ENCODE measurements at places on chromosomes 16 and 17. TPM values are rescaled to one million over a fixed set of nuclear protein-coding genes. Genes with fewer than 3 reads are reported as not detected.

Gene RFFL
- total RNA-seq: 17.8 TPM

- H3K4me1 ChIP-seq: no peaks in the 10 kb centered on the region
- H3K4me3 ChIP-seq: no peak overlapping the region
- DNase-seq: no peak
- H3K36me3 ChIP-seq: peaks cover 12% of the 10 kb centered on the region
Measured at GRCh38 chr16:27764869-27765675, 215.1 kb downstream of the KATNIP start.

DNA sequence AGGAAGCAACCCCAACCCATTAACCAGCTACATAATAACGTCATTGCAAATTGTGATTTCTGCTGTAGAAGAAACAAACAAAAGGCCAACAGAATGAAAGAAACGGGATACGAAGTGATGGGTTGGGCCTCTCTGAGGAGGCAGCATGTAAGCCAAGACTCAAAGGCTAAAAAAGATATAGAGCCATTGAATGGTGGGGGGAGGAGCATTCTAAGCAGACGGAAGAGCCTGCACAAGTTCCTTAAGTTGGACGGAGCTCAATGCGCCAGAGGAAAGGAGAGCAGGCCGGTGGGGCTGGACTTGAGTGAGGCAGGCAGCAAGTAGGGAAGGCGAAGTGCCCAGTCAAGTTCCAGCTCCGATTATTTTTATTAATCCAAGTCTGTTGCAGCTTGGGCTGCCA, 160.3 kb downstream of the SHISA9 start:
- no peaks in the 10 kb centered on the region for H3K4me1 ChIP-seq
- no peak overlapping the region for H3K27ac ChIP-seq
- no peak overlapping the region for H3K4me3 ChIP-seq
- peaks cover 3% of the 10 kb centered on the region for H3K27me3 ChIP-seq
- DNase-seq: no peak
- H3K36me3 ChIP-seq: no peaks in the 10 kb centered on the region

GRCh38 chr17:2955931-2956582, 107.3 kb downstream of the OR1D5 start:
- H3K27me3 ChIP-seq: no peaks in the 10 kb centered on the region
- H3K27ac ChIP-seq: no peak overlapping the region
- no peak for DNase-seq
- H3K4me1 ChIP-seq: peaks cover 9% of the 10 kb centered on the region

DNA sequence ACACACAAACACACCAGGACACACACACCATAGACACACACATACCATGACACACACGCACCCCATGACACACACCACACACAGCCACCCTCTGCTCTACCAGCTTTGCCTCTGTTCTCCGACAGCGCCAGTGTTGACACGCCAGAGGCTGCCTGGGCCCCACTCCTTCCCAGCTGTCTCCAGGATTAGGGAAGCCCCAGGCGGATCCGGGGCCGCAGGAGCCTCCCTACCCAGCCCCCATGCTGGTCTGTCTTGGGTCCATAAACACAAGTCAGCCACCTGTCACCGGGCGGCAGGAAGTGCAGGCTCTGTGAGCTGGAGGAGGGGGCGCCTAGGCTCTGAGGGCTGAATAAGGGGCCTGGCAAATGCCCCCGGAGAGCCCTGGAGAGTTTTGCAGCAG, 10.5 kb downstream of the TBC1D16 start:
- no peak overlapping the region for H3K27ac ChIP-seq
- DNase-seq: no peak
- H3K4me1 ChIP-seq: no peaks in the 10 kb centered on the region
- H3K4me3 ChIP-seq: no peak overlapping the region

Gene SHBG
- not detected for total RNA-seq

GRCh38 chr17:75652934-75653549, 13.9 kb downstream of the RECQL5 start:
- H3K27me3 ChIP-seq: no peaks in the 10 kb centered on the region
- no peaks in the 10 kb centered on the region for H3K4me1 ChIP-seq
- H3K27ac ChIP-seq: no peak overlapping the region

- H3K4me1 ChIP-seq: peaks cover 13% of the 10 kb centered on the region
- DNase-seq: peak; percentile 53
- peak overlapping the region; percentile 77 for H3K27ac ChIP-seq
Measured at GRCh38 chr17:19024101-19025078, 19.8 kb upstream of the FAM83G start.

Gene MYO18A
- total RNA-seq: 23.8 TPM

Gene KRT28
- not detected for total RNA-seq

GRCh38 chr16:72598696-72599095, 426.7 kb upstream of the PMFBP1 start:
- H3K4me1 ChIP-seq: no peaks in the 10 kb centered on the region
- H3K27ac ChIP-seq: no peak overlapping the region
- H3K27me3 ChIP-seq: no peaks in the 10 kb centered on the region
- DNase-seq: no peak
- H3K36me3 ChIP-seq: peaks cover 1% of the 10 kb centered on the region
- no peak overlapping the region for H3K4me3 ChIP-seq

- no peaks in the 10 kb centered on the region for H3K4me1 ChIP-seq
- H3K27me3 ChIP-seq: no peaks in the 10 kb centered on the region
- DNase-seq: no peak
- H3K36me3 ChIP-seq: peaks cover 2% of the 10 kb centered on the region
- no peak overlapping the region for H3K27ac ChIP-seq
- no peak overlapping the region for H3K4me3 ChIP-seq
Measured at GRCh38 chr16:866252-866896, 65.8 kb upstream of the GNG13 start.

GRCh38 chr16:2458887-2459646, 842 bp upstream of the TEDC2 start:
- H3K27me3 ChIP-seq: no peaks in the 10 kb centered on the region
- H3K27ac ChIP-seq: peak overlapping the region; percentile 64
- H3K36me3 ChIP-seq: peaks cover 16% of the 10 kb centered on the region
- H3K4me1 ChIP-seq: peaks cover 11% of the 10 kb centered on the region
- no peak for DNase-seq
- H3K4me3 ChIP-seq: peak overlapping the region; percentile 74

DNA sequence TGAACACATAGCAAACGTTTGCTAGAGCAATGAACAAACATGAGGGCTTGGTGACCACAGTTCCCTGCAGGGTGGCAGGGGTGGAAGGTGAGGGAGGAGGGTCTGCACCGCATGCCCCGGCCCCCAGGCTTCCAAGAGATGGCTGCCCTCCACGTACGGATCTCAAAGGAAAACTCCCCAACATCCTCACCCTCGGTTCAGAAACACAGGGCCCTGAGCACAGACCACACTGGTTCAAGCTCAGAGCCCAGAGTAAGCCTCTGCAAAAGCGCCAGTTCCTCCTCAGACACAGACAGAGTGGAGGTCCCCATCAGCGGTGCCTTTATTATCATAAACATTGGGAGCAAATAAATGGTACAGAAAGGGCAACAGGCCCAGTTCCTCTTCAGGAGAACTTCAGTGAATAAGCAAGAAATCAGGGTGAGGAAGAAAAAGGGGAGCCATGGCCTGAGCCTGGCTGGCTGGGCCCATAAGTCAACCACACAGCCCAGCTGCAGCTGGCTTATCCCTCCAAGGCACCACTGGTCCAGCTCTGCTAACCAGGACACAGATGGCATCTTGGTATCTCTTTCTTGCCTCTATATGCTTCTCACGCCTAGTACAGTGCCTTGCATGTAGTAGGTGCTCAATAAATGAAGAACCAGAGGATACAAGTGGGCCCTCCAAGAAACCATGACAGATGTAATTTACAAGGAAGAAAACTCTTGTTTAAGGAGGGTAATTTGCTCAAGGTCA, 11.0 kb downstream of the MPO start:
- H3K27ac ChIP-seq: no peak overlapping the region
- no peaks in the 10 kb centered on the region for H3K36me3 ChIP-seq
- no peak for DNase-seq
- peaks cover 6% of the 10 kb centered on the region for H3K27me3 ChIP-seq
- H3K4me3 ChIP-seq: no peak overlapping the region

Gene TIMP2
- 0.35 TPM for total RNA-seq

Gene UMOD
- total RNA-seq: not detected

Gene OR3A3
- not detected for total RNA-seq

- peaks cover 8% of the 10 kb centered on the region for H3K4me1 ChIP-seq
- H3K27ac ChIP-seq: no peak overlapping the region
- no peaks in the 10 kb centered on the region for H3K27me3 ChIP-seq
- H3K4me3 ChIP-seq: no peak overlapping the region
- H3K36me3 ChIP-seq: peaks cover 9% of the 10 kb centered on the region
Measured at GRCh38 chr16:58016840-58017446, 8.6 kb upstream of the MMP15 start.

GRCh38 chr17:67865438-67865837, 40.1 kb downstream of the BPTF start:
- H3K27ac ChIP-seq: no peak overlapping the region
- no peak for DNase-seq
- H3K4me3 ChIP-seq: no peak overlapping the region
- peaks cover 15% of the 10 kb centered on the region for H3K36me3 ChIP-seq
- peaks cover 41% of the 10 kb centered on the region for H3K4me1 ChIP-seq

- peak; percentile 73 for DNase-seq
- no peaks in the 10 kb centered on the region for H3K36me3 ChIP-seq
- no peaks in the 10 kb centered on the region for H3K4me1 ChIP-seq
Measured at GRCh38 chr17:67800495-67800928, 24.8 kb upstream of the BPTF start.

GRCh38 chr16:73152386-73153125, 104.6 kb upstream of the ZFHX3 start:
- no peak overlapping the region for H3K4me3 ChIP-seq
- DNase-seq: no peak
- no peaks in the 10 kb centered on the region for H3K4me1 ChIP-seq
- H3K36me3 ChIP-seq: no peaks in the 10 kb centered on the region
- peaks cover 7% of the 10 kb centered on the region for H3K27me3 ChIP-seq

- no peak for DNase-seq
- no peaks in the 10 kb centered on the region for H3K27me3 ChIP-seq
- H3K4me1 ChIP-seq: peaks cover 38% of the 10 kb centered on the region
- no peak overlapping the region for H3K27ac ChIP-seq
Measured at GRCh38 chr16:89973654-89974335, 25.2 kb downstream of the DEF8 start.

Gene ABCA6
- not detected for total RNA-seq

Gene DNAI2
- total RNA-seq: 0.25 TPM

DNA sequence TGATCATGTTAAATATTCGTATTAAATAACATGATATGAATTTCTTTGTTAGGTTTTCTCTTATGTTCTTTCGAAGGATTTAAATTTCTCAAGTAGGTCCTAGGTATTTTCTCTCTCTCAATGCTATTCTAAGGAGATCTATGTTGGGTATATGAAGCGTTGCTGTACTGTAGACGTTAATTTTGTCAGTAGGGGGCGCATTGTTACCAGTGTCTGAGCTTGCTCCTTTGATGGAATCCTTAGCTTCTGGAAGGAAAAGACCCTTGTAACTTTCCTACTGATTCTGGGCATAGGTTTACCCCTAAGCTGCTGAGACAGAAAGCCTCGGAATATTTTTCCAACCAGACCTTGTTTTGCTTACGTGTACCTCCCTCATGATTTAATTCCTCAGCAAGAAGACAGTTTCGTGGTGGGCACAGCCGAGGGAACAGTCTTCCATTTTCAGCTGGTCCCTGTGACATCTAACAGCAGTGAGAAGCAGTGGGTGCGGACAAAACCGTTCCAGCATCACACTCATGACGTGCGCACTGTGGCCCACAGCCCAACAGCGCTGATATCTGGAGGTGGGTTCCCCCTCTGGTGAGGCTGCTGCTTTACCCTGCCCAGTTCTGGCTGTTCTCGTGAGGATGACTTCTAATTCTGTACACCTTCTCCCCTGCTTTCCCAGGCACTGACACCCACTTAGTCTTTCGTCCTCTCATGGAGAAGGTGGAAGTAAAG, 17.9 kb downstream of the UTP4 start:
- peaks cover 46% of the 10 kb centered on the region for H3K36me3 ChIP-seq
- H3K4me3 ChIP-seq: no peak overlapping the region
- H3K27me3 ChIP-seq: no peaks in the 10 kb centered on the region
- H3K27ac ChIP-seq: no peak overlapping the region

Gene DNAH17
- total RNA-seq: 0.42 TPM

GRCh38 chr16:80536238-80536637, 4.6 kb upstream of the DYNLRB2 start:
- H3K4me1 ChIP-seq: peaks cover 14% of the 10 kb centered on the region
- H3K4me3 ChIP-seq: no peak overlapping the region
- DNase-seq: peak; percentile 12
- H3K27me3 ChIP-seq: no peaks in the 10 kb centered on the region
